A549 treated with dexamethasone at 1 μM for 4 hours (cell line): ENCODE measurements at places on chromosomes 6 and 20. TPM values are rescaled to one million over a fixed set of nuclear protein-coding genes. Genes with fewer than 3 reads are reported as not detected.

CASS4 gene
- 0.02 to 0.07 TPM (median 0.05 TPM) in 4 of 5 replicates, not detected in the other for total RNA-seq

RAET1E gene
- 1.8 to 3.1 TPM (median 2.8 TPM) in 5 replicates for total RNA-seq

C4A gene
- 0.63 to 1.2 TPM (median 0.89 TPM) in 5 replicates for total RNA-seq

HLA-DQB2 gene
- total RNA-seq: not detected in 5 replicates

C20orf144 gene
- 0.08 to 0.15 TPM (median 0.09 TPM) in 5 replicates for total RNA-seq

MACROD2 gene
- 0.26 to 0.64 TPM (median 0.51 TPM) in 5 replicates for total RNA-seq

THBS2 gene
- total RNA-seq: 0.07 to 0.12 TPM (median 0.09 TPM) in 5 replicates
